Stimulated activated CD8-positive, alpha-beta memory T cell treated with anti-CD3 and anti-CD28 coated beads, Interleukin-4, amount 100 ng/mL, for 4 hours (primary cell): ENCODE measurements at places on chromosomes 5 and 9.

GRCh38 chr5:139982157-139982974, 60.7 kb downstream of the NRG2 start:
- DNase-seq, result no peak

- no peak for DNase-seq
Observed at GRCh38 chr5:143120460-143121134, 282.9 kb downstream of the NR3C1 start.

DNA sequence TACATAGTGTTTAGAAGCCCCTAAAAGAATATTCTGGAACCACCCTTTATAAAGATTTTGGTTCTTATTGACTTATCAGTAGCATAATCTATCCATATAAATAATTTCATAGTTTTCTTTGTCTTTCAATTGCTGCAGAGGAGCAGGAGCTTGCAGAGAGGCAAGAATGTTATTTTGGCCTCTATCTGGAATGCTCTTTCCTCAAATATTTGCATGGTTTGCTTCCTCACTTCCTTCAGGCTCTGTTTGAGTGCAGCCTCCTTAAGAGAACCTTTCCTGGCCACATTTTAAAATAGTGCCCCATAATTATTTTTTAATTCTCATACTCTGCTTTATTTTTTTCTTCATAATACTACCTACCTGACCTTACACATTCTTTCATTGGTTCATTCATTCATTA, 1.5 kb downstream of the C5 start:
- DNase-seq, result no peak

- no peak for DNase-seq
Observed at GRCh38 chr5:3155046-3155445, 403.6 kb upstream of the IRX2 start.

DNA sequence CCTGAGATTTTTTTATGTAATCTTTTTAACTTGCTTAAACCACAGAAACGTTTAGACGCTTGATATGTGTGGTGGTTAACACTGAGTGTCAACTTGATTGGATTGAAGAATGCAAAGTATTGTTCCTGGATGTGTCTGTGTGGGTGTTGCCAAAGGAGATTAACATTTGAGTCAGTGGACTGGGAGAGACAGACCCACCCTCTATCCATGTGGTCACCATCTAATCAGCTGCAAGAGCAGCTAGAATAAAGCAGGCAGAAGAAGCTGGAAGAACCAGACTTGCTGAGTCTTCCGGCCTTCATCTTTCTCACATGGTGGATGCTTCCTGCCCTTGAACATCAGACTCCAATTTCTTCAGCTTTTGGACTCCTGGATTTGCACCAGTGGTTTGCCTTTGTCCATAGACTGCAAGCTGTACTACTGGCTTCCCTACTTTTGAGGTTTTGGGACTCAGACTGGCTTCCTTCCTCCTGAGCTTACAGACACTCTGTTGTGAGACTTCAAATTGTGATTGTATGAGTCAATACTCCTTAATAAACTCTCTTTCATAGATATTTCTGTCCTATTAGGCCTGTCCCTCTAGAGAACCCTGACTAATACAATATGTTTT, 816.0 kb upstream of the CDH9 start:
- no peak for DNase-seq

DNA sequence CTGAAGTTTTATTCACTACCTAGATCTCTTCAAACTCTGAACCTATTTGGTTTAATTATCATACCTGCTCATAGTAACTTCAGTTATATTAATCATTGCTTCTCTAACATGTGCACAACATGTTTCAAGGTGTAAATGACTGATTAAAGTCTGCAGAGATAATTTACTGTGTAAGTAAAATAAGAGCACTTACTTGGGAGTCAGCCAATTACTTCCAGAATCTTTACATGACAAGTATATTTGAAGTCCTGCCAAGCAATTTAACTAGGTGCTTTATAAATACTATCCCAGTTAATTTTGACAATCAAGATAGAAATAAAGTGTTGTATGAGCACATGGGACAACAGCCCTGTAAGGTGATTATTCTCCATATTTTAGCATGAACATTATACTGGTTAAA, 109.9 kb downstream of the RFX3 start:
- DNase-seq, result no peak

DNA sequence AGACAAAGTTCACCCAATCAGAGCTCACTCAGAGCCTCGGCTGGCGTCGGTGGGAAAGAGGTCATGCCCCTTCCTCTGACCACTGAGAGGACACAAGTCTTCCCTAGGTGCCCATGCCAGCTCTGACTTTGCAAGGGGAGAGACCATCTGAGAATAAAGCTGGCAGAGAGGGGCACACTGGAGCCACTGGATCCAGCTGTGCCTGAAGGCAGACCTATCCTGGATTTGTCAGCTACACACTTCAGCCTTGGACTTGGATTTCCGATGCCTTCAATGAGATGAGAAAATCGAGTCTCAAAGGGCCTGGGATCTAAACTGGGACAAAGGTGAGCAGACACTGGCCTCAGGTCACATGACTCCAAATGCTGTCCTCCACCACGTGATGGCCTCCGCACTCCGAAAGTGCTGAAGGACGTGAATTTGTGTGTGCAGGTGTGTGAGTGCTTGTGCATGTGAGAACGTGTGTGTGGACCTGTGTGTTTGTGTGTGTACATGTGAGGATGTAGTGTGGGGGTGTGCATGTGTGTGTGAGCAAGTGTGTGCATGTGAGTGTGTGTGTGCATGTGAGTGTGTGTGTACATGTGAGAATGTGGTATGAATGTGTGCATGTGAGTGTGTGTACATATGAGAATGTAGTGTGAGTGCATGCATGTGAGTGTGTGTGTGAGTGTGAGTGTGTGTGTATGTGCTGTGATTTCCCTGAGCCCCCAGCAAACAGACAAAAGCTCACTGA, 37.9 kb downstream of the BARX1 start:
- no peak for DNase-seq

DNA sequence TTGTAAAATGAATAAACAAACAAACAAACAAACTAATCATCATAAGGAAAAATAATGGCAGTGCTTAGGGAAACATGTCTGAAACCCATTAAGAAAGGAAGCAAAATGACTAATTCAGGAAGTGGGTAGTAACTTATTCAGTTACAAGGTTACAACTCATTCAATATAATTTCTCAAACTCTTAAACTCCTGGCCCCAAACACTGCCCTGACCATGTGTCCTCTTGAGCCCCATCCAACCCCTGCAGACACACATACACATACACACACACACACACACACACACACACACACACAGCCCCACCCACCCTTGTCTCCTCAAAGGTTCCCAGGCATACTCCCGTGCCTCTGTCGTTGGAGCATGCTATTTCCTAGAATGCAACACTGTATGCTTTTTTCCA, 193.9 kb downstream of the SEC61B start:
- DNase-seq, result no peak

DNA sequence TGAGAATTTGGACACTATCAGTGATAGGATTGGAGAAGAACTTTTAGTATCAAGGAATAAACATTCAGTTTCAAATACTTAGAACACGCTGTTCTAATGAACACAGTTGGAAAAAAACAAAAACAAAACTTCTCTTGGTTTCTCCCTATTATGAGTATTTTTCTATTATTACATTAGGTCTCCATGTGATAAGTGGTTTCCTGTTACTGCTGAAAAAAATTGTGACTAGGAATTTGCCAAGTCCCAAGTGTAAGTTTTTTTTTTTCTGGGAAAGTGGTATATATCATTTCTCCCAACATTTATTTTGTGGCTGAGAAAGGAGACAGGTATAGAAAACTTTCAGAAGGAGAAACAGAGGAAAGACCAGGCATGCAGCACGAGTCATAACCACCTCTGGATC, 41.1 kb downstream of the PCSK1 start:
- no peak for DNase-seq

- no peak for DNase-seq
Observed at GRCh38 chr5:132273631-132274030, 16.1 kb downstream of the PDLIM4 start.

DNA sequence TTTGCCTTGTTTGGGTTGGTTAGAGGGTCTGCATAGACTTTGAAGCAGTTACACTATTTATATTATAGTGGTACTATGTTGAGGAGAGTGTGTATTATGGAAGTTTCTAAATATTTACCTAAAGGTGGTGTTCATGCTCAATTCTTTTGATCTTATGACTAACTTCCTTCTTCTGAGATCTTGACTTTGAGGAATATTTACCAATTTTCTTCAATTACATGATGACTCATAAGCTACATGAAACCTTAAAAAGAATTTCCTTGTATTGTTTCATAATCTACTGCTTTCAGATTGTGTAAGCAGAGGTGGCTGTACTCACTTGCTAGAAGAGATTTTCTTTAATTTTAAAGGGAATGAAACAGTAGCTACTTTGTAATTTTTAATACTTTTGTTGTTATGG, 276.1 kb downstream of the TAF11L14 start:
- no peak for DNase-seq

DNA sequence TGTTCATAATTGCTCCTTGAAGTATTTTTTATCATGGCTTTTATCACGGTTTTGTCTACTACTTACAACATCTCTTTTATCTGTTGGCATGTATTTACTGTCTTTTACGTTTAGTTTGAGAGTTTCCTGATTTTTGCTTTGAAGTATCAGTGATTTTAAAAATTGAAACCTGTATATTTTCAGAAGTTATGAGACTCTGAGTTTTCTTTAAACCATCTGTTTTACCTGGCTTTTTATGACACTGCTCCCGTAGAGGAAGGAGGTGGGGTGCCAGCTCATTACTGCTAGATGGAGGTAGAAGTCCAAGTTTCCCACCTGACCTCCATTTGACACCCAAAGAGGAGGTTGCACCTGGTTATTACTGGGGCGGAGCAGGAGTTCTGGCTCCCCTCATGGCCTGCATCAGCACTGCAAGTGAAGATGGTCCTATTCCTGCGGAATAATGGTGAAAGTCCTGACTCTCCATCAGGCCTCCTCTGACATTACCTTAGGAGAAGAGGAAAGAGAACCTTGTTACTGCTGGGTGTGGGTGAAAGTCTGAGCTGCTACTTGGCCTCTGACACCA, 10.0 kb upstream of the ZNF131 start:
- no peak for DNase-seq

DNA sequence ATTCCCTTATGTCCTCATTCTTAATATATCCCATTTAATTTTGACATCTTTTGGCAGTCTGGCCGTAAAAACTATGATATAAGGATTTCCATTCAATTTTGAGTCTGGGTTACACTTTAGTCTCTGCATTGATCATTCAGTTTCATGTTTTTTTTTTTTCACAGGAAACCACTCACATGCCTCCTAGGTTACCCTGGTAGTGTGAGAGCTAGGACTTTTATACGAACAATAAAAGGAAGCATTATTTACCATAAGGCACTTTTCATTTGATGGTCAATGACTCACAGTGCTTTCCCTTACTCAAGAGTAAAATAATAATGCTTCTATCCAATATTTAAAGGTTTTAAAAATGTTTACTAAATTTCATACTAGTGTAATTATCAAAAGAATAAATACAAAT, 16.4 kb upstream of the DMAC1 start:
- no peak for DNase-seq

DNA sequence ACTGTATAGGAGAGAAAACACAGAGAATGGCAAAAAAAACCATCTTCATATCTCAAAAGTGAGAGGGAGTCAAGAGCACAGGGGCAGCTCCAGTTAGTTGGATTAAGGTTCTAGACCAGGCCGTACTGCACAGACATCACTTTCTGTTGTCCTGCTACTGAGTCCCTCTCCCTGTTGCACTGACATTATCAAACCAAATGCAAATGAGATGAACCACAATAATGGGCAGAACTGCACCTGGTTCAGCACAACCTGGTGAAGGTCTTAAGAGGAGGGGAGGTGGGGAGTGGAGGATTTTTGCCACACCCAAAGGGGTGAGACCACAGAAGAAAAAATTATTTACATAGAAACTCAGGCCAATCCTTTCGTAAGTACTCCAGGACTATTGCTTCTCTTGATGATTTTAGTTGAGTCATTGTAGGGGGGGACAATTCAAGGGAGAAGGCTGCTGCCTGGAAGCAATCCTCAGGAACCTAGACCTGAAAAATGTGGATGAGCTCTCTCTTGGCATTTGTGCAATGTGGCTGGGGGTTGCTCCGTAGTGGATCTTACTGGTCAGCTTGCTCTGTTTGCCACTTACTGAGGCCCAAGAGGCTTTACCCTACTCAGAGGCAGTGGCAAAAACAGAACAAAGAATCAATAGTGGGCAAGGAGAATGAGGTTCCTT, 94.5 kb upstream of the PPP1R2B start:
- no peak for DNase-seq

DNA sequence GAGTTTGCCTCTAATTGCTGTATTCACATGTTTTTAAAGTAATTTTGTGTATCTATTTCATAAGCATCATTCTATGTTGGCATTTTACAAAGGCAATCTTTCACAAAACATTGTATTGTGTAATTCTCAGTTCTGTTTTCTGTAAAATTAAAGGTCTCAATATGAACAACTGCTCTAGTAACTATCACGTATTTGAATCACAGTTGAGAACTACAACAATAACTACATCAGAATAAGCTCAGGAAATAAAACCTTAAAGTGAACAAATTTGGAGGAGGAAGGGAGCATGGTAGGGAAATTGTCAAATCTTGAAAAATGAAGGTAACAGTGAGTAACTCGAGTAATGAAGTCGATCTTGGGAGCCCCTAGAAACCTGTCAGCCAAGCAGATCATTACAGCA, 22.5 kb upstream of the CAMK4 start:
- no peak for DNase-seq

DNA sequence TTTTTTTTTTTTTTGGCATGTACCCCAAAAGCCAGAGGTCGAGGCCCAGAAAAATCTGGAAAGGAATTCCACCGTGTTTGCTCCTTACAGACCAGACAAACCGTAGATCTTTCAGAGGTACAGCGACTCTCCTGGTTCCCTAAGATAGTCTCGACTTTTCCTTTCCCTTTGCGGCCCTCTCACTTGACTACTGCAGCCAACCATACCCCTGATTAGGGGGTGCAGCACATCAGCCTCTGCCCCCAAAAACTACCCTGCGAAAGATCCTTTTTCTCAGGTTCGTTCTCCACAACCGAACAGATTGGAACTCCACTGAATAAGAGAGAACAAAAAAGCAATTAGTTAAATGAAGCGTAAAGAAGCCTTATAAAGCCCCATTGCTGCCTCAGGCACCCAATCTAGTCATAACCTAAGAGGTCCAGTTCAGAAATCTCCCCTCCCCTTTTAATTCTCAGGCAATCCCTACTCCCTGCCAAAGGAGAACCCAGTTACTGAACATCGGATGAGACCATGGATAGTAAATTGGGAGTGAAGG, 379 bp upstream of the TICAM2 start:
- DNase-seq, result no peak

DNA sequence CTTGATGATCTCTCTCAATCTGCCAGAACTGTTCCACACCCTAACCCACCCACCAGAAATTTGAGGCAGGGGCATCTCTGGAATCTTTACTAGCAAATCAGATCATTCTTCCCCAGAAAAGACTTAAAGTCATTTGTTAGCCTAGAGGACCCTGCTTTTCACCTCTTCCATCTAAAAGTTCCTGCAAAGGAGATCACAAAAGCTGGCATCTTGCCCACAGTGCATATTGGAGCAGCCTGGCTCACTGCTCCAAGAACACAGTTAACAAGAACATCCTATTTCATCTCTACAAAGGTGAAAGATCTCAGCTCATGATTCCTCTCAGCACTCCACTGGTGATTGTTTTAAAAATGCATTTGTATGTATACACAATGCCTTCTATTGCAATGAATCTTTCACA, 36.3 kb downstream of the GABRP start:
- DNase-seq, result no peak

- DNase-seq, result no peak
Observed at GRCh38 chr5:169827769-169828168, 152.5 kb downstream of the INSYN2B start.

- no peak for DNase-seq
Observed at GRCh38 chr5:123807177-123807945, 295.4 kb downstream of the CSNK1G3 start.

GRCh38 chr5:181028032-181028819, 11.8 kb upstream of the BTNL9 start:
- DNase-seq, result no peak

GRCh38 chr5:64273276-64273675, 107.6 kb downstream of the RNF180 start:
- DNase-seq, result no peak
